GM12891 (cell line): ENCODE measurements at places on chromosomes 11 and 22.

- DNase-seq: no peak
Measured at GRCh38 chr11:24181395-24182047, 315.3 kb upstream of the LUZP2 start.

DNA sequence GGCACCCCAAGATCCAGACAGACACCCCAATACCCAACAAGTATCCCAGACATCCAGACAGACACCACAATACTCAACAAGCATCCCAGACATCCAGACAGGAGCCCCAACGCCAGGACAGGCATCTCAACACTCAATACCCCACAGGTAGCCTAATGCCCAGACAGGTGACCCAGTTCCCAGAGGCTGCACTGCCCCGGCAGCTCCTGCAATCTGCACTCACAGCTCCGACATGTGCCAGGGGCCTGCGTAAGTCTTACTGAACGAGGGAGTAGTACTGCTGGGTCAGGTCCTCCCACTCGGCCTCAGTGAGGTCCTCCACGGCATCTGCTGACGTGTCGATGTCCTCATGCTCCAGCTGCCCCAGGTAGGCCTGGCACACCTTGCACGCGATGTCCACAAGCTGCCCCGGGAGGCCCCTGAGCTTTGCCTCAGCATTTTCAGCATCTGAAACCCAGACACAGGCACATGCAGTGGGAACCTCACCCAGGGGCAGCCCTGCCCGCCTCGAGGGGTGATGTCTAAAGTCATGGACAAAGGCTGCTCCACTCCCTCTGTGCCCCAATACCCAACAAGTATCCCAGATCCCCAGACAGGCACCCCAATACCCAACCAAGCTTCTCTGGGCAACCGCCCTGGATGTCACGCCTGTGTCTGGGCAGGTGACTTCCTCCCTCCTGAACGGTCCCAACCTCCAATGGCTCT lies 16.6 kb downstream of the TTLL8 start:
- DNase-seq: no peak

DNA sequence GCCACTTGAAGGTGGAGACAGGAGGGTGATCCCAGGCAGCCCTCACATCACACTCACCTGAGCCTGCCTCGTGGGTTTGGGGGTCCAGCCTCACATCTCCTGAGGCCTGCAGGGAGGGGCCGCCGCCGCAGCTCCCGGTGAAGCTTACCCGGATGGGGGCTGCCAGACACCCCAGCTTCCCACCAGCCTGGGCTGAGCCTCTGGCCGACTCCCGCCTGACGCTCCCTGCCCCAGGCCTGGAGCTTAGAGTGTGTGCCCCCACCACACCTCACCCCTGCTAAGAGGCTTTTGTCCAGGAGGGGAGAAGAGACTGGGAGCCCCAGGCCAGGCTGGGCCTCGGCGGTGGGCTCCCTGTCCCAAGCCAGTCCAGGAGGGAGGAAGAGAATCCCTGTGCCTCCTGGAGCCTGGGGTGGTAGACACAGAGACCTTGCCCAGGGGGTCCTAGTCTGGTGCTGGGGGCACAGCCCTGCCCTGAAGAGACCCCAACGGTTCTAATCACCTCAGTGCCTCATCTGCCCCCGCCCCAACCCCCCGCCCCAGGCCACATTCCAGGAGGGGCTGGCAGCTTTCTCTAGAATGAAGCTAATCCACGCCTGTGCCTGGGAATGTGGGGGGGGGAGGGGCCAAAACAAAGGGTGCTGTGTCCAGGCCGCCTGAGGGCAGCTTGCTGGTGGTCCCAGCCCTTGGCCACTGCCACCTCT lies at the start of gene SLC16A8:
TSS of gene SLC16A8 (minus strand) at position 254 of the 701 bp plus-strand sequence. CDS start 1,311 bp downstream, outside the sequence.
- no peak for DNase-seq

GRCh38 chr11:72411623-72412419 lies 22.5 kb downstream of the CLPB start:
- peak; percentile 52 for DNase-seq

GRCh38 chr11:134545521-134545920 lies 133.5 kb upstream of the B3GAT1 start:
- no peak for DNase-seq

DNA sequence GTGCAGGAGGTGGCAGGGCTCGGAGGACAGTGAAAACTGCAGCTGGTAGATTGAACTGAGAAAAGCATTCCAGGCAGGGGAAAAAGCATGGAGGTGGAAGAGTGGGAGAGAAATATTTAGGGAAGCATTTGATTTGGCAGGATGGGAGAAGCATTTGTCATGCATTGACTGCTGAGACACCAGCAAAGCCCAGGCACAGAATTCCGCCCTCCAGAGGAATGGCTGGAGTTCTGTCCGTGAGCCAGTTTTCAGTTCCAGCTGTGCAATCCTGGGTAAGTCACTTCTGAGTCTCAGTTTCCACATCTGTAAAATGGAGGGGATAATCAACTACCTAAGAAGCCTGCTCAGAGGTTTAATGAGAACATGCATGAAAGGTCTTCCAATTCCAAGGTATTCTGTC lies 4.3 kb upstream of the TSKU start:
- DNase-seq: no peak

GRCh38 chr22:43521716-43522115 lies 109.9 kb downstream of the MPPED1 start:
- no peak for DNase-seq

DNA sequence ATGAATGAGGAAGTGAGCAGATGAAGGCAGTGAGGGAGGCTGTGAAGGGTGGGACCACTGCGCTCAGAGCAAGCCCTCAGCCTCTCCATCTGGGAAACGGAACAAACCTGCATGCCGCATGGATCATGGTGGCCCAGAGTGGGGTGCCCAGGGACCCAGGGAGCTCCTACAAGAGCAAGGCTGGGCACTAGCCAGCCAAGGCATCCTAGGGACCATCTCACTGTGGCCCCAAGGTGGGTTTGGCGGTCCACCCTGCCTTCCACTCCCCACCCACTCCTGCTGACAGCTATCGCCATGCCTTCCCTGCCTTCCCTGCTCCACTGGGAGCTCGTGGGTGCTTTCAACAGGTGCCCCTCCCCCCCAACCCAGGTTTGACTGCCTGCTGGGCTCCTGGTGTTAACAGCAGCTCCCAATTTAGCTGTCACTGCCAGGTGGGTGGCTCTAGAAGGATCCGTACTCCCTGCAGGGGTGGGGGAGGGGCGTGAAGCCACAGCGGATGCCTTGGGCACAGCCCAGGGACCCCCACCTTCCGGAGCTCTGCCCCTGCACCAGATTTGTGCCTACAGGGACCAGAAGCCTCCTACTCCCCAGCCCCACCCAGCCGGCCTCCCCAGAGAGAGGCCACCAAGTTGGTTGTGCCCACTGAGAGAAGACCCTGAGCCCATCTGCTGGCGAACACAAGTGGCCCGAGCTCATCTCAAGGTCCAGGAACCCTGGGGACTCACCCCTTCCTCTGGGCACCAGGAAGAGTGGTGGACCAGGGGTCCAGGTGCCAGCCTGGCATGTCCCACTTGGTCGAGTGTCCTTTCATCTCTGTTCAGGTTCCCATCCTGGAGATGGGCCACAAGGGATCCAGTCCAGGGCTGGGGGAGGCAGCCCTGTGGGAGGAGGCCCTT lies 29.7 kb upstream of the PRODH start:
- DNase-seq: no peak

GRCh38 chr22:24146791-24147353 lies 34.4 kb upstream of the SUSD2 start:
- no peak for DNase-seq

DNA sequence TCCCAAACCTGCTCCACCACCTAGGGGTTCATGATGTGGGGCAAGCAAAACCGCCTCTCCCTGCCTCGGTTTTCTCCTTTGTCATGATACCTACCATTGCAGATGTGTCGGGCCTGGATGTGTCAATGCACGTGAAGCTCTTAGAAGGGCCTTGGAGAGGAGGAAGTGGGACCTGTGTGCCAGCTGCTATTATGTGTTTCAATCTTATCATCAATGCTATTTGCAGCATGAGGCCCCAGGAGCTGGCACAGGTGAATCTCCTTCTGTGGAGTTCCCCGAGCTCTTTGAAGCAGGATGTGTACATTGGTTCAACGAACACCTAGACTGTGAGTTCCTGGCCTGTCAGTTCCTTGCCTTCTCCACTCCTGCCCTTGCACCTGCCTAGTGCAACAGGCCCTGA lies 331.6 kb downstream of the CTTN start:
- no peak for DNase-seq

- no peak for DNase-seq
Measured at GRCh38 chr11:43367382-43368178, 8.9 kb downstream of the TTC17 start.

- no peak for DNase-seq
Measured at GRCh38 chr11:7516475-7516874, 2.7 kb downstream of the PPFIBP2 start.

- no peak for DNase-seq
Measured at GRCh38 chr11:119846374-119846773, 117.4 kb upstream of the NECTIN1 start.

DNA sequence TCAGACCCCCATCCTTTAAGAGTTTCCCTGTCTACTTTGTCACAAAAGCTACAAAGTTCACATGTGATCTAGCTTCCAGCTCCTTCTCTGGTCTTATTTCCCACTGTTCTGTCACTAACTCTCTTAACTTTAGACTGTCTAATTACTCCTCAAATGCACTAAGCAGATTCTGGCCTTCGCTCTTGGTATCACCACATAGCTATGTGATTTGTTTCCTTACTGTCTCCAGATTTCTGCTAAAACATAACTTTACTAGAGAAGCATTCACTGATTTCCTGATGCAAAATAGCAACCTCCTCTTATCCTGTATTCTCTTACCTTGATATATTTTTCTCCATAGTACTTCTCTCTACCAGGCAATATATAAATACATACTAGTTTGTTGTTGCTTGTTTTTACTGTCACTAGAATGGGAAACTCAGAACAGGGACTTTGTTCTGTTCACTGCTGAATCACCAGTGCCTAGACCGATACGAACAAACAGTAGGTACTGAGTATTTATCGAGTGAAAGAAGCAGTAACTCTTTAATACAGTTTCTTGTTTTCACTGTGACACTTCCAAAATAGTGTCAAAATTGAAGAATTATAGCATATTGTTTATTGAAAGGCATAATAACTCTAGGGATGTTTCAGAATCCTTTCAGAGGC lies 205.6 kb downstream of the DDX10 start:
- no peak for DNase-seq

- DNase-seq: no peak
Measured at GRCh38 chr11:76196849-76197248, 9.5 kb downstream of the WNT11 start.

DNA sequence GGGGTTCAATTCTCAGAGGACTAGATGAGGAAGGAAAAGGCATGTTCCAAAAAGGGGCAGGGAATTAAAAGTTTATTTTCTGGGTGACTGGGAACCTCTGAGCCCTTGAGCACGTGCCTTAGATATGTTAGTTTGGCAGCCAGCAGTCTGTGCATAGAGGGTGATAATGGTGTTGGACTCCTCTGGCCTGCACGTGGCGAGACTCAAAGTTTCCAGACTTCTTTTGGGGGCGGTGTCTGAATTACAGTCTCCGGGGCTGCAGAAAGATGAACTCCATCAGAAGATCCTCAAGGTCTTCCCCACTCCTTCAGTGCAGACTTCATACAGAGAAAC lies 861 bp upstream of the ZNRF3 start:
- no peak for DNase-seq

DNA sequence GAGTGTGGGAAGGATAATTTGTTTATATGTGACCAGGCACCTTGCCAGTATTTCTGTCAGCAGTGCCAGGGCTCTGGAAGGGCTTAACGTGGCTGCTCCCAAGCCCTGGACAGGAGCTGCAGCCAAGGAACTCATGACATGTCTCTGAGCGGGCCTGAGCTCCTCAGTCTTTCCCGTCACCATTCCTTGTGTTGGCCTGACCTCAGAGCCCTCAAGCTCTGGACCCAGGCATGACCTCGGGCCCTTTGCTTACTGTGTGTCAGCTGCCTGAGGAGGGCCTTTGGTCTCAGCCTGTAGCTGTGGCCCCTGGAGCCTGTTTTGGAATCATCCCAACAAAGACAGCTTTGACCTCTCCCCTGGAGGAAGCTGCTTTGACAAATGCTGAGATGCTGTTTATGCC lies 264.1 kb upstream of the PLET1 start:
- no peak for DNase-seq

DNA sequence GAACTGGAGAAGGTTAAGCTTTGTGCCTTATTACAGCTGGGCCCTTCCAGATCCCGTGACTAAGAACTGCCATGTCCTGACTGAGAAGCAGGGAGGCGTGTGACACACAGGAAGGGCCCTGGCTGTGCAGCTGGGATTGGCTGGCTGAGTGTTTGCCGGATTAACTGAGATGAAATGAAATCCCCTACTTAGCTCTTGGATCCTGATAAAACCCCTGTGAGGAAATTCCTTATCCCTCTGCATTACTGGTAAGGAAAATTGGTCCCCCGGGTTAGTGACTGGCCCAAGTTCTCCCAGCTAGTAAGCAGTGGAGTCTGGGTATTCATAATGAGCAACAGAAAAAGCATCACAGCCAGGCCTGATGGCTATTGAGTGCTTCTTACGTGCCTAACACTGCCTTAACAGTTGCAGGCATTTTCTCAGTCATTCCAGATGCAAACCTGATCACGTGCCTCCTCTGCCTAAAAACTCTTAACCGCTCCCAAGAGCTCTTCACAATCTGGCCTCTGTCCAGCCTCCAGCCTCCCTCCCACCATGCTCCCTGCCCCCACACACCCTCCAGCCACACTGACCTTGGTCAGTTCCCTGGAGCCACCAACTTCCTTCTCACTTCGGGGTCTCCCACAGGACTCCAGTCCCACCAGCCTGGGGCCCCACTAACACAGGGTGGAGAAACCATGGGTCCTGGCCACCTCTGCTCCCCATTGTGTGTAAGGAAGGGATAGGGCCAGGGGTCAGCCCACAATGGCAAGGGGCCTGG lies 37.8 kb downstream of the ARRB1 start:
- no peak for DNase-seq
